ENCODE measurements at places on chromosomes 3 and 15.

- DNase-seq, result no peak
These were observed 2.0 kb upstream of the RNF111 start for GRCh38 chr15:58985443-58985842.

DNA sequence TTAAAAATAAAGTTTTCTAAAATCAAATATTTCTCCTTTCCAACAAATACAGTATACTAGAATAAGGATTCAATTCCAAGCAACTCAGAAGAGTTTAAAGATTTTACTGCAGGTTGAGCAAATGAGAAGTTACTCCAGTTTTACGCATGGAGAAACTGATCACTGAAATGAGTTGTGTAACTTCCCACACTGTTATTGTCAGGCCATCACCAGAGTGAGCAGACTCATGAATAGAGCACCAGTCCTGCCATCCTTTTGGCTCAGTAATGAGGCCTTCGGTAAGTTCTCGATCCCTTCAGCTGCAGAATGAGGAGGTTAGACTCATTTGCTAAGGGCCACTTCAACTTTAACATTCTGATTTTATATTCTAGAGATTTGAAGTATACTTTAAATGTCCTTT lies 48.1 kb downstream of the OSBPL10 start:
- DNase-seq, result no peak

DNA sequence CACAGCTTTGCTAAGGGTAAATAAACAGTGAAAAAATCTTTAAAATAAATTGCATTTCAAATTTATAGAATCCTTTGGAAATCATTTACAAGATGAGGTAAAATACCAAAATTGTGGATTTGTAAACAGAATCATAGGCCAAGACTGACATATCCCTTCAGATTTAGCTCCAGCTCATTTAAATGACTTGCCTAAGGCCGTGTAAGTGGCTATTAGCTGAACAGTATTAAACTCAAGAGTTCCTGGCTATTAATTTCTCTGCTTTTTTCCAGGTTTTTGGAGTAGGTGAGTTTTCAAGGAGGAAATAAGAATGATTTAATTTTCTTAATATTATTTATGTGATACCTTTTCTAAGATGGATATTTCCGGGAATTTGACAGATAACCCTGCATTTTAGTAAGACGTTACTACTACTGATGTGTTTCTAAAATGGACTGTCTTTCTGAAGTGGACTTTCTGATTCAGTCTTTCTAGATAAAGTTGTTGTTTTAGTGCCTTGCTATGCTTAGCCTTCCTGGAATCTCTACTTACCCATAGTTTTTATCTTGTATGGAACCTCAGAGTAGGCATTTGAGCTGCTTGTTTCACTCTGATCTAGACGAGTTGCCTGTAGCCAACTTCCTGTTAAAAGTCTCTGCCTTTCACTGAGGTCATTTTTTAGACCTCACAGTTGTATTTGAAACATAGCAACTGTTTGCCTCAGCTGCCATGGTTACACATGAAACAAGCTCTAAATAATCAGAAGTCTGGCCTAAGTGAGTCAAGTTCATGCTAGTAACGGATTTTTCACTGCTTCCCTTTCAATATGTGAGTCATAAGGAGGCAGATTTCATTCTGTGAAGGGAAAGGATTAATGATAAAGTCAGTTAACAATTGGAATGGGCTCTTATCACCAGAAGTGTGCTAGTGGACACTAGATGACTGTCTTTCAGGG lies 127.0 kb downstream of the KLHL25 start:
- DNase-seq, result peak; percentile 98

- DNase-seq, result no peak
These were observed 580.1 kb downstream of the ROBO2 start for GRCh38 chr3:77620009-77620408.

- DNase-seq, result peak; percentile 53
These were observed 16.2 kb upstream of the XIRP1 start for GRCh38 chr3:39208463-39209055.

Measured in common myeloid progenitor, CD34-positive (primary cell).